Stimulated activated CD8-positive, alpha-beta memory T cell treated with anti-CD3 and anti-CD28 coated beads, Interleukin-15, amount 100 ng/mL, for 4 hours (primary cell): ENCODE measurements at places on chromosomes 13 and 19.

DNA sequence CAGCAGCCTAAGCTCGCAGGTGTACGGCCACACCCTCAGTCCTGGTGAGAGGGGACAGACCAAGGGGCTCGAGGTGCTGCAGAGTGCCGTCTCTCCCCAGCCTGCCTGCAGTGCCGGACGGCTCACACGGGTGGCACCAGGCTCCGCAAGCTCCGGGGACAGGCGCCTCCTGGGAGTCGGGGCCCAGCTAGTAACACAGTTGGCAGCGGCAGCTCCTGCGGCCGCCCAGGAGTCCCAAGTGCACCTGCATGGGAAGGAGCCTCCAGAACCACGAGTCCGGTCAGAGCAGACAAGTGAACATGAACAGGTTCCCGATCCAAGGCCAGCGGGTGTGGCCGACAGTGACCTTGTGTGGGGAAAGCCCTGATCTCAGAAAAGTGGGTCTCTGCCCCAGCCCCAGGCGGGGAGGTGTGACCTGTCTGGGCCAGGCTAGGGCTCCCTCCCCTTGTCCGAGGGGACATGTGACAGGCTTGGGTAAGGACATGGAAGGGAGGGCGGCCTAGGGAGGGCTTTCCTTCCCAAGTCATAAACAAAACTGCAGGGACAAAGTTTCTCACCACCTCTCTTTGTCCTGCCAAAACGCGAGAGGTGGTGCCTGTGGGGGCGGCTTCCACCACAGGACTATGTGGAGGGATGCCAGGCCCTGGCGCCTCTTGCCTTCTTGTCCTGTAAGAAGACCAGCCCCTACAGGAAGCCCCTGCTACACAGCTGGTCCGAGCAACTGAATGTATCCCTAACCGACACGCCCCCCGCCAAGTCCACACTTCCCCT, 46.5 kb downstream of the MLLT1 start:
- no peak for DNase-seq

DNA sequence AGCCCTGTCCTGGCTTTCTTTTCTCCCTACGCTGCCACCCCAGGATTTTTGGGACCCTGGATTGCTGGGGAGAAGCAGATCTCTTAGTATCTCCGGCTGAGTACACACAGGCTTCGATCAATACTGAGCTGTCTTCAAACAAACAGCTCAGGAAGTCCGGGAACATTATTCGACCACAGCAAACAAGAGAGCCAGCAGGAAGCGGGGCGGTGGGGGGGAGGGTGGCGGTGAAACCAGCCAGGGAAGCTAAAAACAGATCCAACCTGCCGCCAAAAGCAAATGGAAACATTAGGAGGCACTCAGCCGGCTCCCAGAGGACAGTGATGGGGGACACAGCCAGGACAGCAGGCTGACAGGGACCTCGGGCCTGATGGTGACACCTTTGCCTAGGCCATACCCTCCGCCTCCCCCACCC, 12.2 kb upstream of the BCAM start:
- no peak for DNase-seq

DNA sequence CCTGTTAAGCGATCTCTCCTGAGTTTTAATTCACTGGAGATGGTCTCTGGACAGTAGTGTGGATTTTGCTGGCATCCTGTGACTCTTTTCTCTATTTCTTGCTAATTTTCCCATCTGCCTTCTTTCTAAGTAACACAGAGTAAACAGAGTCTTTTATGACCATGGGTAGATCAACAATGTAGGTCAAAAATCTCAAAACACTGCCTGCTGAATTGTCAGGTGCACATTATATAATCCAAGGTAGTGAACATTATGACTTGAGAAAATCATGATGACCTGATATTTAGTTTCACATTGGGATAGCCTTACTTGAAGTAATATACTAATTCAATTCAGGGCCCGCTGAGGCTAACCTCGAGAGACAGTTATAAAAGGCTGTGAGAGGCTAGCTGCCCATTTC, 180.7 kb downstream of the TDRD3 start:
- no peak for DNase-seq

GRCh38 chr13:33135097-33135496, 118.9 kb downstream of the KL start:
- DNase-seq = no peak

DNA sequence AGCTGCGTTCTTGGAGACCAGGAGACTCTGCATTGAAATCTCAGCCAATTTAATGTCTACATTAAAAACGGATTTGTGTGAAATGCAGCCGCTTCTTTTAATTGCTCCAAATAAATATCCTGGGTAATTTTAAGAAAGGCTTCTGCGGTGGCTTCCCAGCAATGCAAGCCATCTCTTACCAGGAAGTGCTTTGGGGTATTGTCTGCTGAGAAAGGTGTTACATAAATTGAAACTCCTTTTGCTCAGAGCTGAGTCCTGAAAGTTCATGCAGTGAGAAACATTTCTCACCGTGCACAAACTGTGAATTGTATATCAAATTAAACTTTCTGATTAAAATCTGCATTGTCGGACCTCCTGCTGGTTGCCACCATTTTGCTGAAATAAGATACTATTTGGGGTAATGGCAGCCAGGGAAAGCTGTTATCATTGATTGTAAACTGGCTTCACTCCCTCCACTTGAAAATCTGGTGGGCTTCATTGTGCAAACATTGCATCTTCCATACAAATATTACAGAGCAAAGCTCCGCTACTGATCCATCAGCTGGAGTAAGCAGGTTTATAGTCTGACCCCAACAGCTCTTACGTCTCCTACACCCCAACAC, 59.5 kb downstream of the ZIC5 start:
- no peak for DNase-seq

- DNase-seq = no peak
These were observed 14.7 kb upstream of the LILRB4 start for GRCh38 chr19:54648129-54648528.

DNA sequence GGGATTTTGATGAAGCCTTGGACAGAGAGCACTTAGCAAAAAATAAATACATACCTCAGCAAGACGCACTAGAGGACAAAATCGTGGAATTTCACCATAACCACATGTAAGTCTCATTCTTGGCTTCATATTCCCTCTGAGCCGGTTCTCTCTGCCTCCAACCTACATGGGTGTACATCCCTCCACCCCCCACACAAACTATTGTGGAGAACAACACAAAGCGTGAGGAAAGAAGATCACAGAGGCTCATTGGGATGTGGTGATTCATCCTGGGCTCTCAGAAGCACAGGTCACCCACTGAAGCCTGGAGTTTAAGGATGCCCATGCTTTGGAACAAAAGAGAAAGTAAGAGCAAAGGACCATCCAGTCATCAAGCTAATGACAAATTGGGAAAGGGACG, 192.2 kb downstream of the STK24 start:
- DNase-seq = no peak
